T-helper 17 cell (primary cell): ENCODE measurements at places on chromosomes 3 and 15. TPM values are rescaled to one million over a fixed set of nuclear protein-coding genes. Genes with fewer than 3 reads are reported as not detected.

DNA sequence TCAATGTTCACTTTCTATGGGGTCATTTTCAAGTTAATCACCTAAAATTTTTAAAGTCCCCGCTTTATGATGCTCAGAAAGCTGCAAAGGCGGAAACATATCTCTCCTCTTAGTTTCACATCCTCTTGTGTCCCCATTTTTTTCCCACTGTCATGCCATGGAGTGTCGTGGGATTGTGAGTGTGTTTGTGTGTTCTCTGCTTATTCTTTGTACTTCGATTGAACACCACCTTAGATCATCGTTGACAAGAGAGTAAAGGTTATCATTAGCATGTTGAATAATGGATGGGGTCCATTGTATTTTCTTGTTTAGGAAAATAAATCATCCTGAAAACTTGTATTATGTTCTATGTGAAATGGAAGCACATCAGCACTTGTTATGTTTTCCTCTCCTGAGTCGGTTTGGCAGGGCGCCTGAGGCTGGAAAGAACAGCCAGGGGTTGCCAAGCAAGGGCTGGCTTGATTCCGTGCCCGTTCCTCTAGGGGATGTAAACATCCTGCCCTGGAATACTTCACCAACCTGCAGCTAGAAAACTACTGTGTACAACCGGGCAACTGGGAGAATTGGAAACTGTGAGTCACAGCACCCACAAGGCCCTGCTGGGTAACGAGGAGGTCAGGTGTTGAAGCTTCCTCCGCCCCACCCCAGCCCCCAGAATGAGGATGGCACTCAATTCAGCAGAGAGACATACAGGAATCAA lies 67.2 kb downstream of the EIF4E3 start:
- no peak for DNase-seq

DNA sequence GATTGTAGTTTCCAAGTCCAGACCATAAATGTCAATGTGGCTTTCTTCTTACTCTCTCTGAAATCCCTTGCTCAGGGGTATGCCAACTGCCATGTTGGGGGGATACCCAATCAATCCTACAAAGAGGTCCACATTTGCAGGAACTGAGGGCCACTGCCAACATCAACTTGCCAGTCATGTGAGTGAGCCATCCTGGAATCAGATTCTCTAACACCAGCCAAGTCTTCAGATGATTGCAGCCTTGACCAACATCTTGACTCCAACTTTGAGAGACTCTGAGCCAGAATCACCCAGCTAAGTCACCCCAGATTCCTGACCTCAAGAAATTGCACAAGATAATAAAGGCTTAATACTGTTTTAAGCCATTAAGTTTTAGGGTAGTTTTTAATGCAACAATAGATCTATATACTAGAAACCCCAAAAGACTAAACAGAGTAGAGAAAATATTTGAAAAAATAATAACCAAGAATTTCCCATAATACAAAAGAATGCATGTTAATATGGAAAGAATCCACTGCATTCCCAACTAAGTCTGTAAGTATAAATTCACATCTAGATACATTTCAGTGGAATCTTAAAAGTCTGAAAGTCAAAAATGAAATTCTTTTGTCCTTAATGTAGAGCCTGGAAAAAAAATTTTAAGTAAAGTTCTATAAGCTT lies 22.4 kb downstream of the ISG20 start:
- no peak for DNase-seq

DNA sequence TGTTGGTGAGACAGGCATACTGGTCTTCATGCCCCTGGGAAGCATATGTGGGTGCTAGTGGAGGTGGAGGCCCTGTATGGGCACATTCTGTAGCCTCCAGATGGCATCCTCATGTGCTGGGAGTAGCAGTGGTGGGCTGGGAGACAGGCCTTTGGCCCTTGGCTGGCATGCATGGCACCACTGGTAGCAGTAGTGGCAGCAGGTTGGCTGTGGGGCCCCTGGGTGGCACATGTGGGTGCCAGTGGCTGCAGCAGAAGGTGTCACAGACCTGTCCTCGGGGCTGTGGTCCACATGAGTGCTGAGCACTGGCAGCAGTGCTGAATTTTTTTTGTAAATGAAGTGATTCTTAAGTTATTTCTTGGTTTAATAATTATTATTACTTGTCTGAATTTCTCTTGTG lies 71.2 kb downstream of the TNFAIP8L3 start:
- no peak for DNase-seq

- no peak for DNase-seq
Observed at GRCh38 chr15:81888748-81889484, 156.9 kb downstream of the MEX3B start.

DNA sequence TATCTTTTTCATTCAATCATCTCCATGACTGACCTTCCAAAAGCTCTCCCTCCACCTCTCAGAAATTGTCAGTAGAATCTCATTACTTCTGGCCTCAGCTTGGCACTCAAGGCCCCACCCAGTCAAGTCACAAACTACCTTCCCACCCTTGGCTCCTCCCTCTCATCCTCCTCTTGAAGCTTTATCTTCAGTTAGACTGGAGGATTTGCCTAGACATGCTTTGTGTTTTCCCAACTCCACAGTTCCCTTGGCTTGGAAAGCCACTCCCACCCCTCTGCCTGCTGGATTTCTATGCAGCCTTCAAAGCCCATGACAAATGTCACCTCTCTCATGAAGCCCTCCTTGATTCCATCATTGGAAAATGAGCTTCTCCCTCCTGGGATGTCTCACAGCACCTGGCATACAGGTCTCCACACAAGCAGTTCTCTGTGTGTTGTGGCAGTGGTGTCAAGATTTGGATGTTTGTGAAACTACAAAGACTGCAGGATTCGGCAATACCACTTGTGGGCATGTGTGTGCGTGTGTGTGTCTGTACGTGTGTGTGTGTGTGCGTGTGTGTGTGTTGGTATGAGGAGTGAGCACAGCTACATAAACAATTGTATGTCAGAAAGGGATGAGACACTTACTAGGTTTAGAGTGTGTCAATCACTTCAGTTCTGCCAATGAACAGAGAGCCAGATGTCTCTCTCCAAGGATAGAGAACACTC lies 45.3 kb upstream of the VPS8 start:
- no peak for DNase-seq

DNA sequence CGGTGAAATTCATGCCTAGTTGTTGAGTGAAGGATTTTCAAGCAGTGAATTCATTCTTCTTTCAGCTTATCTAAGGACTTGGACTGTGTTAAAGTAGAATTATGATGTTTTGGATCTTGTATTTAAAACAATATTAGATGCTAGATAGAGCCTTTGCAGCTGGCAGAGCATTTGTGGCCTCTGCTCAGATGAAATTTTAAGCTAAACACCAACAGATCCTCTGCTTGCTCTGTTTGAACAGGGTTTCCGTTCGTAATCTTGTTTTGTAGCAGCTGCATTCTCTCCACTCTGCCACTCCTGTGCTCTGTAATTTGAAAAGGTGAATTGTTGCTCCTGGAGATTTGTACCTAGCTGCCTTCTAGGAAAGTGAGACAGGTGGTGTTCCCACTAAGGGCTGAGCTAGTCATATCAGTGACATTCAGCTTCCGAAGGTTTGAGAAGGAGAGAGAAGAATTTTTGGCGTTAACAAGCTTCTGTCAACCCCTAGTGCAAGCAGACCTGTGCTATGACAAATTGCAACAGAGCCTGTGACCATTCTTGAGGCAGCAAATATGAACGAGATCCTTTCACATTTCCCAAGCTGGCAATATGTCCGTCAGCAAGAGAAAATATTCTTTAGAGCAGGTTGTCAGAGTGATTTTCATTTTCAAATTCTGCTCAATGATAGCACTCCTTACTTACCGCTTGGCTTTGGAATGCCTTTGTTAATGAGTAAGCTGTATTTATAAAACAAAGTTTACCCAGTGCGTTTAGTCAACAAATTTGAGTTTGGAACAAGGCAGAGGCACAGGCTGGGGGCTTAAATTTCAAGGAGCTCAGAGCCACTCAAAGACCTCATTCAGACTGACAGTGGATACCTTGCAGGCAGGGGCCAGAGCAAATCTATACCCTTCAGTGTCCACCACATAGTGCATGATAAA lies 5.3 kb downstream of the CHST2 start:
- no peak for DNase-seq

DNA sequence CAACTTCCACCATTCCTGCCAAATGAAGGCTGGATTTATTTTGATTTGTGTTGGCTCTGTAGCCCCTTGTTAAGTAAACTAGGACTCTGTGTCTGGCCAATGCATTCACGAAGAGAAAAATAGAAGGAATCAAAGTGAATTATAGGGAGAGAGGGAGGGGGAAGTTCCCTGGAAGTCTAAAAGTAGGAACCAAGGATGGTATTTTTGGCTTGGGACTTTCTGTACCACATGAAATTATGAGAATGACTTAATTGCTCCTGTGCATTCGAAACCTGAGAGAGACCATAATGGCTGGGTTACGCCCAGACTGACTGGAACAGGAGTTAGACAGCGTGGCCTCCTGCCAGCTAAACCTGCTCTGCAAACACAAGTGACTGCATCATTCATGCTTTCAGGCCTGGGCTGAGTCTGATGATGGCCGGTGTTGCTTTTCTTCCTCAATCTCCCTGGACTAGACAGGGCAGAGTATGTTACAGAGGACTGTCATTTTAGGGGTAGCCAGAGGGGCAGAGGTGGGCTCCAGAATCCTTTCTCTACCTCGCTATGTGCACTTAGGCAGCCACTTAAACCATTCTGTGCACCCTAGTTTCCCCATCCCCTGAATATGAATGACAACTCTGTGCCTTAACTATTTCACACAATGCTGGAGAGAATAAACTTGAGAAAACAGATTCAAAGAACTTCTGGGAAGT lies 58.9 kb downstream of the MYO1E start:
- DNase-seq, result no peak

- DNase-seq, result no peak
Observed at GRCh38 chr15:35713733-35714132, 167.8 kb upstream of the DPH6 start.

DNA sequence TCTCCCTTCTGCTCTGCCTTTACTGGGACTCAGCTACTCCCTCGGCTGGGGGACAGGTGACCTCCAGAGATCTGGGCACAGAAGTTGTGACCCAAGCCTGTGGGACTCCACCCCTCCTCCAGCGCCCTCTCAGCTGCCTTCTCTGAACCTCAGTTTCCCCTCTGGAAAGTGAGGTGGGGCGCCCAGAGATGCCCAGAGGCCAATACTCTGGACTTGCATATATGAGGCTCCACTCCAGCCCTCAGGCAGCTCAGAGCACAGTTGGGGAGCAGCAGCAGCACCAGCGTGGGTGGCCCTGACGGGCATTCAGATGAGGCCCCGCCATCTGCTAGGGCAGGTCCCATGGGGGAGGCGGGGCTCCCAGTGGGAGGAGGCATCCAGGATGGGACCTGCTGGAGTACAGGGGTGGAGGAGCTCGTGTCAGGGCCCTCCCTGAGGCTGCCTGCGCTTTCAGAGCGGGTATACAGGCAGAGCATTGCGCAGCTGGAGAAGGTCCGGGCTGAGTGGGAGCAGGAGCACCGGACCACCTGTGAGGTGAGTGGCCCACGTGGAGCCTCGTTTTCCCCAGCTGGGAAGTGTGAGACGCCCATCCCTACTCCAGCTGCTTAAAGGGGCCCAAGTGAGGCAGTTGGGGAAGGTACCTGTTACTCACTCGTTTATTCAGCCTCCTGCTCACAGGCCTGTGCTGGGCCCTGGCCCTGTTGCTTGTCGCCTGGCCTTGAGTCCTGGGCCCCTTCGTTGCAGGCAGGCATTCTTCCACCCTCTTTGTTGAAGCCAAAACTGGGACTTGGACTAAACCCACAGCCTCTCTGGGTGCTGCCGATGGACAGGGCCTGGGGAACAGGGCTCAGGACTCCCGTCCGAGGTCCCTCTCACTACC lies 35.4 kb downstream of the PSTPIP1 start:
- DNase-seq, result peak; percentile 2

DNA sequence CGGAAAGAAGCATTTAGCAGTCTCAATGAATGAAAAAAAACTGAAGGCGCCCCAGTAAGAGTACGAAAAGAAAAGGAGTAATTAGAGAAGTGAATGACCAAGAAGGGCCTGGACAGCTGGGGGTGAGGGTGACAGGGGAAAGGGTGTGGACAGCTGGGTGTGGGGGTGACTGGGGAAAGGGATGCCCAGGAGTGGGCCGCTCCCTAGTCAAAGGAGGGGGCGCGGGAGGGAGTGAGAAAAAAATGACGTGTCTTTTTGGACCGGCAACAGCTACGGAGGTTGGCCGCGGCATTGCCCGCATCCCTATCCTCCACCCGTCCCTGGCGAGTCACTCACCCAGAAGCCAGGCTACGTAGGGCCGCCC lies 274 bp upstream of the ZCWPW2 start:
- DNase-seq, result no peak

- DNase-seq, result no peak
Observed at GRCh38 chr3:188152660-188153436, 1.1 kb upstream of the LPP start.

- no peak for DNase-seq
Observed at GRCh38 chr3:196553551-196553950, 14.8 kb downstream of the WDR53 start.

- no peak for DNase-seq
Observed at GRCh38 chr15:77001966-77002365, 7.0 kb downstream of the PSTPIP1 start.

- DNase-seq, result no peak
Observed at GRCh38 chr15:41564286-41564959, 5.4 kb downstream of the TYRO3 start.

GRCh38 chr15:31217067-31217466 lies 109.6 kb upstream of the KLF13 start:
- DNase-seq, result no peak

DNA sequence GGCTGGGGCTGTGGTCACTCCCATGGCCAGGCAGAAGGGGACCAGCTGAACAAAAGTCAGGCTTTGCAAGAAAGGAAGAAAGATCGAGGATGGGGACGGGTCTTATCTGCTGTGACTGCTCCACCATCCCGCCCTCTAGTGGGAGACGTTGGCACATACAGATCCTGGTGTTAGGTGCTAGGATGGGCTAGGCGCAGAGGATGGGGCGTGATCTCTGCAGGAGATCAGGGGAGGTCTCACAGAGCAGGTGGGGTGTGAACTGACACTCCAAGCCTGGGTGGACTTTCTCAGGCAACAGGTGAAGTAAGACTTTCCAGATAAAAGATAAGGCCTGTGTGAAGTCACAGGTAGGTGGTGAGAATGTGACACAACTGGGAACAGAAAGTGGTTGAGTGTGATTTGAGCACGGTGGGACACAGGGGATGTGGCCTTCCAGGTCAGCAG lies 141.9 kb upstream of the SMAD3 start:
- DNase-seq, result no peak

- no peak for DNase-seq
Observed at GRCh38 chr15:49427372-49427771, 4.3 kb downstream of the FGF7 start.

RTP1 gene
- not detected for total RNA-seq

TEX55 gene
- total RNA-seq, result not detected

SCAANT1 gene
- total RNA-seq, result not detected

REC114 gene
- total RNA-seq, result not detected

ROBO1 gene
- total RNA-seq, result not detected

CFAP44 gene
- 8.6 TPM for total RNA-seq

MAP6D1 gene
- total RNA-seq, result 0.26 TPM

CILP gene
- 0.22 TPM for total RNA-seq

RHCG gene
- not detected for total RNA-seq
